ENCODE measurements at places on chromosomes 16 and 17.

DNA sequence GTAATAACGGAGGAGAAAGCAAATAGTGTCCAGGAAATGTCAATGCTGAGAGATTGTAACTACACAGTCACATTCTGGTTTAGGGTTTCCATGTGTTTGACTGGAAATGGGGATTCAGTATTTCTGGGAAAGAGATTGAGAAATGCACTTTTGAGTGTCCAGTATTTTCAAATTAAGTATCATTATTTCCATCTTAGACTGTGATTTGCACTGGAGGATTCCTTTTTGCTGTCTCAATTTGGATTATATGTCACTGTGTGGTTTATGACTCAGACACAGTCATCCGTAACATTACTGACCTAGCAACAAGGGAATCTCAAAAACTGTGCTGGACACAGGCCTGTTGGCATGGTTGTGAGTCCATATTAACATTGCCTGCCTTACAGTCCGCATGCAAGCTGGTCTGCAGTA lies 681.4 kb downstream of the CDH11 start:
- DNase-seq, result no peak

GRCh38 chr16:85395207-85395912 lies 217.8 kb upstream of the GSE1 start:
- peak; percentile 44 for DNase-seq

GRCh38 chr17:82434216-82434565 lies 15.8 kb upstream of the OGFOD3 start:
- peak; percentile 52 for DNase-seq

DNA sequence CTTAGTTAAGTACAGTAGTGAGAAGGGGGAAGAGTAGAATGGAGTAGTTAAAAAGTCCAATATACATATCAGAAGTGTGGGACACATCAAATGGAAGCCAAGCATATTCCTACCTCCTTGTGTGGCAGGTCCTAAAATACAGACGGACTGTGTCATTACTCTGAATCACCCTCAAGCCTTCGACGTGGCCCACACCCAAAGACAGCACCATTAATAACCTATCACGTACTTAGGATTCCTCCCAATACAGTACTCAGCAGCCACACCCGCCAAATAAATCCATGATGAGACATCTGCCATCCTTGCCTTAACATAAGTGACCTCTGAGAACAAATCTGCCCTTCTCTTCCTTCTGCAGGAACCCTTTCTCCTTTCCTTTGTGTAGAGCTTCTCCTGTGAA lies 38.9 kb downstream of the UBE2G1 start:
- DNase-seq, result no peak

- no peak for DNase-seq
These were observed 9.1 kb downstream of the TFAP4 start for GRCh38 chr16:4263504-4264436.

GRCh38 chr16:5944971-5945370 lies 847.4 kb upstream of the EEF2KMT start:
- DNase-seq, result no peak

GRCh38 chr17:40103071-40103661 lies 2.8 kb upstream of the NR1D1 start:
- no peak for DNase-seq

All from inflammatory macrophage (primary cell).